ENCODE measurements at places on chromosomes 13 and 19. TPM values are rescaled to one million over a fixed set of nuclear protein-coding genes. Genes with fewer than 3 reads are reported as not detected.
A peak's percentile ranks its signal among the peaks of the same experiment; 100 is the strongest.

DNA sequence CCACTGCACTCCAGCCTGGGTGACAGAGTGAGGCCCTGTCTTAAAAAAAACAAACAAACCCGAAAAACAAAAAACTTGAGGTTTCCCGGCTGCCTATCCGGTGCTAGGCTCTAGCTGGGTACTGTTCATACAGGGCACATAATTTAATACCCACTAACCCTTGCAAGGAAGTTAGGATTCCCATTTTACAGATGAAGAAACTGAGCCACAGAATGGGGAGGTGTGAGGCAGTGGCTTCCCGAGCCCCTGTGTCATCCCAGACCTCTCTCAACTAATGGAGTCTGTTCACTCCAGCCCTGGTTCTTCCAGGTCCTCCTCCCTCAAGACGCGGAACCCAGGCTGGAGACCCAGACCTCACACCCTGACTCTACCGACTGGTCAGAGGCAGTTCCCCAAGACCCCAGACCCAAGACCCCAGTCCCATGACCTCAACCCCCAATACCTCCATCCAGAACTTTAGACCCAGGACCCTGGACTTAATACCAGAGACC lies 576 bp downstream of the APBA3 start:
- DNase-seq = no peak

- DNase-seq = no peak
Measured at GRCh38 chr13:107847406-107847805, 367.9 kb downstream of the LIG4 start.

- DNase-seq = peak; percentile 27
Measured at GRCh38 chr19:2547033-2547680, 71.2 kb downstream of the GADD45B start.

- DNase-seq = no peak
Measured at GRCh38 chr13:29939158-29939557, 88.7 kb upstream of the UBL3 start.

DNA sequence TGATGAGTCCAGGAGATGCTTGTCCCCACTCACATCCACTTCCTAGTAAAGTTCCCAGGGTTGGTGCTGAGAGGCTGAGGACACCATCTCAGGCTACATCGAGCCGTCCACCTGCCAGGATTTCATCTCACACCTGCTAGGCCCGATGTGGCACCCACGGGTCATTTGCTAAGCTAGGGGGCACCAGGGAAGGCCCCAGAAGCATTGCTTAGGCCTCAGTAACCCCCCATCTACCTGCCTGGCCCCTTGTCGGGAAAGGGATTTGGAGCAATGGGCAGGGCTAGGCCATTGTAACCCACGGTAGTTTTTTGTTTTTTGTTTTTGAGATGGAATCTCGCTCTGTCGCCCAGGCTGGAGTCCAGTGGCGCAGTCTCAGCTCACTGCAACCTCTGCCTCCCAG lies 51.8 kb downstream of the F2RL3 start:
- no peak for DNase-seq

GPR183 gene
- 15.3 TPM for total RNA-seq

GRCh38 chr19:41928754-41929535 lies 696 bp upstream of the ERFL start:
- peak; percentile 62 for DNase-seq

DNA sequence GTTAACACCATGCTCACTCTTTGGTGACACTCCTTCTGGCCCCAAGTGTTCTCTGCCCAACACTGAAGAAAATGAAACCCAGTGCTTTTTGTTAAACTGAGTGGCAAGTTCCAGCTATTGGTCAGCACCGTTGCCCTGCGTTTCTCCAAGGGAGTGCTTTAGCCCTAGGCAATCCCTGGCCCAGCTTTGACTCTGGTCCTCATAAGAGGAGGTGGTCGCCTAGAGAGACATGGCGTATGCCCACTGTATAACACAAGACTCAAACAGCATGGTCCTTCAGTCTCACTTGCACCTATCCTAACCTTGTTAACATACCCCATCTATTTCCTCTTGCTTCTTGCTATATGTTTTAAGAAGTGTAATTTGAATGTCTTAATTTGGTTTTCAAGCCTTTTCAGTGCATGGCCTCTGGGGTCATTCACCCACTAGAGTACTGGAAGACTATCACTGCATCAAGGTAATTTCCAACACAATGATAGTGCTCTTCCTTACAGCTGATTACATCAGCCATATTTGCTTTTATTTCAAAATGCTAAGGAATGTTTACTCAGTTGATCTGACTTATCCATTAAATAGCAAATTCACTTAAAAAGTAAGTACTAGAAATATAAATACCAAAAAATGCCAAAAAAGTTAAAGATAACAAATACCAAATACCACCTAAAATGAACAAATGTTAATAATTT lies 190.5 kb upstream of the SOX21 start:
- DNase-seq = no peak
